Cortex of kidney (tissue), 1 donor: ENCODE measurements at places on chromosomes 4 and X.

- no peak for DNase-seq
Measured at GRCh38 chr4:149951152-149951900, 126.9 kb upstream of the DCLK2 start.

DNA sequence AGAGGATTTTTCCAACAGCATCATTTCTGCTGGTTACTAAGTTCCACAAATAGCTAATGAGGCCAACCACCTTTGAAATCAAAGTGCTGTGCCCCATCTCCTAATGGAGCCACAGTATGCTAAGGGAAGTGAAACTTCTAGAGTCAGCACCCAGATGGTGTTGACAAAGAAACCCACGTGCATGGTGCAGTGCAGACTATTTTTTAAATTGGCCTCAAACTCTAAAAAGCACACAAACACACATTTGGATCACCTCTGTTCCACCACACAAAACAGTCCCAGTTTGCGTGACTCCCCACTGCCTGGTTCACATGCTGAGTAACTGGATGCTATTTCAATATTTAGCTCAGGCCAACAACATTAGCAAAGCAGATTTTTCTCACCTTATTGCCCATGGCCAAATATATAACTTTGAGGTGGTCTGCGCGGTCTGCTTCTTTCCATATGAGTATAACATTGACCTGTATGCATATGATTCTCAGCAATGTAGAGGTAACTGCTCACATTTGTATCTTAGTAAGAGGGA lies 69.9 kb downstream of the AMELX start:
- no peak for DNase-seq

- DNase-seq: no peak
Measured at GRCh38 chr4:48974979-48975640, 11.0 kb upstream of the CWH43 start.

DNA sequence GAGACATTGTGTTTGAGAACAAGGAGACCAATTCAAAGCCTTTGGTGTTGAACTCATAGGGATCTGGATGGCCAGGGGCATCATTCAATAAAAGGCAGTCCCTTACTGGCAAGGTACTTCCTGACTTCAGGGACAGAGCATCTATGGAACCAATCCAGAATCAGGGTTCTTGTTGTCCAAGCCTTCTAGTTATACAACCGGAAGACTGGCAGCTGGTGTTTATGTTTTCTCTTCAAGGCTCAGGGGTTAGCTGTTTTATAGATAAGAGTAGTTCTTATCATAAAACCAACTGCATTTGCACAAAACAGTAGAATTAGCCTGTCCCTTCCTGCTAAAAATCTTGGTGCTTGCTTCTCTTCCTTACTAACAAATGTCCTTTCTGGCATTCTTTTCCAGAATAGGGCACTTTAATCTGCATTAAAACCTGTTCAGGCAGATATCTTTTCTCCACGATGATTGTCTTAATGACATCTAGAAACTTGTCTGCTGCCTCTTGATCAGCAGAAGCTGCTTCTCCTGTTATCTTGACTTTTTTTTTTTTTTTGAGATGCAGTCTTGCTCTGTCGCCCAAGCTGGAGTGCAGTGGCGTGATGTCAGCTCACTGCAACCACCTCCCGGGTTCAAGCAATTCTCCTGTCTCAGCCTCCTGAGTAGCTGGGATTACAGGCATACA lies 38.4 kb upstream of the ARHGEF6 start:
- DNase-seq: no peak

- DNase-seq: no peak
Measured at GRCh38 chr4:54169176-54169575, 59.9 kb upstream of the PDGFRA start.

DNA sequence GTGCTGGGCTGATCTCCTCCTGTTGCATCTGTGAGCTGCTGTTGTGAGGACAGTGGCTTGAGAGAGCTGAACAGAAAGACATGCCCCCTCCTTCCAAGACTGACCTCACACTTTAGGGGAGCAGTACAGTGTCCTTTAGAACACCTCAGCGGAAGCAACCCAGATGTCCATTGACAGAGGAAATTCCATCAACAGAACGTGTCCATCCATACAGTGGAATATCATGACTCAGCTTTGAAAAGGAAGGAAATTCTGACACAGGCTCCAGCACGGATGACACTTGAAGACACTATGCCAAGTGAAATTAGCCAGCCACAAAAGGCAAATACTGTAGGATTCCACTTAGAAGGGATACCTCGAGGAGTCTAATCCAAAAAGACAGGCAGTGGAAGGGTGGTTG lies 103.5 kb downstream of the GPR143 start:
- DNase-seq: no peak

- no peak for DNase-seq
Measured at GRCh38 chr4:38605181-38605752, 58.7 kb upstream of the KLF3 start.

DNA sequence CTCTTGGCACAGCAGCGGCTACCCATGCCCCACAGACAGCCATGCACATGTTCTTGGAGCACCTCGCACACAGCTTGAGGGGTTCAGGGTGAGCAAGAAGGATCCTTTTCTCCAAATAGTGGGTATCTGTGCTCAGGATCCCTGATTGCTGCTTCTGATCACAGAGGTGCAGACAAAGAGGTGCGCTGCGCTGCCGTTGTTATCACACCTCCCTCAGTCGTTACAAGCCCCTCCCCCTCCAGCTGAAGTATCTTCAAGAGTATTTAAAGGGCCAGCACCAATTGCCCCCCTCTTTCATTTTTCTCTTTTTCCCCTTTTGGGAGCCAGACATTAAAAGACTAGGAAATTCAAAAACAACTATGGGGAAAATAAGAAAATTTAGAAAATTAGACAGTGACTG lies 44.3 kb downstream of the NELFA start:
- DNase-seq: no peak
